ENCODE measurements at places on chromosomes 12 and 14.
A peak's percentile ranks its signal among the peaks of the same experiment; 100 is the strongest.

GRCh38 chr12:31984806-31985591 lies 25.8 kb downstream of the RESF1 start:
- no peak for DNase-seq

- no peak for DNase-seq
Measured at GRCh38 chr12:122067966-122068365, 10.6 kb upstream of the MLXIP start.

DNA sequence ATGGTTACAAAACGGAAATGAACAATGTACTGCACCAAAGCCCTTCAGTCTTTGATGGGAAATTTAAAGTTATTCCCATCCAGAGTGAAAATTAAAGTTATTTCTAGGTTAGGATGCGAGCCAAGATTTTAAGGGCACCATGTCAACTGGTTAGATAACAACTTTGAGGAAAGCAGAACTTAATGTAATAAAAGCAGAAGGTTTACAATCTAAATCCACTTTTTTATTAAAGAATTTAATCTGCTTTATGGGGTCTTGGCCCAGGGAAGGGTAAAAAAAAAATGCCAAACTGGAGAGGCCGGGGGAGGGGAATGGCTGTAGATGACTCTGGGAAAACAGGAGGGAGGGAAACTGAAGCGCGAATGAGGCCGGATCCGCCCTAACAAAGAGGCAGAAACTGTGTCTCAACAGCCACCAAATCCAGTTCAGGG lies 108.2 kb upstream of the ATF7IP start:
- DNase-seq = no peak

DNA sequence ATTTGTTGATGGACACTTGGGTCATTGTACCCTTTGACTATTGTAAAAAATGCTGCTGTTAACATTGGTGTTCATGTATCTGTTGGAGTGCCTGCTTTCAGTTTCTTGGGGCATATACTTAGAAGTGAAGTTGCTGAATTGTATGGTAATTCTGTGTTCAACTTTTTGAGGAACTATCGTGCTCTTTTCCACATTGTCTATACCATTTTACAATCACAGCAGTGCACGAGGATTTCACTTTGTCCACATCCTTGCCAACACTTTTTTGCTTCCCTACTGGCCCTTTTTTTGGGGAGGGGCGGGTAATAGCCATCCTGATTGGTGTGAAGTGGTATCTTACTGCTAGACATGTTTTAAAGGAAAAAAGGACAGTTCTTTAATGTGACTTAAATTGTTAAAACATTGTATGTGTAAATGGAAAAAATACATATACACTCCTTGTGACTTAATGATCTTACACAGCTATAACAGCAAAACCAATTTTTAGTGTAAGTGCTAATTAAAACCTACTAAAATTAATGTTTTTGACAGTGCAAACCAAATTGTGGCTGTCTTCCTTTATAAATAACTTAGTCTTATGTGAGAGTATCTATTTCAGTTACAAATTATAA lies 52.7 kb downstream of the WNK1 start:
- no peak for DNase-seq

GRCh38 chr14:75636100-75636692 lies 24.5 kb downstream of the ERG28 start:
- peak; percentile 52 for DNase-seq

DNA sequence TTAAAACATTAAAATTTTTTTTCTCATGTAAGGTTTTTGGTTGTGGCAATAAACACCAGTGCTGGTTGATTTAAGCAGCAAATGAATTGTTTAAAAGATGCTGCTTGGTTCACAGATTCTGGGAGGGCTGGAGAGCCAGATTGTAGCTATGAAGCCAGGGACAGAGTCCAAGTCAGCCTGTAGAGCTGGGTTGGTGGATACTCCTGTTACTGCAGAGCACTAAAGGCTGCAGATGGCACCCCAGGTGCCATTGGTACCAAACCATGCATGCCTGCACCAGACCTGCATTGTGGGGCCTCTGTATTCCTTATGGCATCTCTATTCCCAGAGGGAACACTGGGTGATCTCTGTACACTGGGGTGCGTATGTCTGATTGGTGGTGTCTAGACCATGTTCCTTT lies 113.3 kb downstream of the SNAPC1 start:
- peak; percentile 34 for DNase-seq

DNA sequence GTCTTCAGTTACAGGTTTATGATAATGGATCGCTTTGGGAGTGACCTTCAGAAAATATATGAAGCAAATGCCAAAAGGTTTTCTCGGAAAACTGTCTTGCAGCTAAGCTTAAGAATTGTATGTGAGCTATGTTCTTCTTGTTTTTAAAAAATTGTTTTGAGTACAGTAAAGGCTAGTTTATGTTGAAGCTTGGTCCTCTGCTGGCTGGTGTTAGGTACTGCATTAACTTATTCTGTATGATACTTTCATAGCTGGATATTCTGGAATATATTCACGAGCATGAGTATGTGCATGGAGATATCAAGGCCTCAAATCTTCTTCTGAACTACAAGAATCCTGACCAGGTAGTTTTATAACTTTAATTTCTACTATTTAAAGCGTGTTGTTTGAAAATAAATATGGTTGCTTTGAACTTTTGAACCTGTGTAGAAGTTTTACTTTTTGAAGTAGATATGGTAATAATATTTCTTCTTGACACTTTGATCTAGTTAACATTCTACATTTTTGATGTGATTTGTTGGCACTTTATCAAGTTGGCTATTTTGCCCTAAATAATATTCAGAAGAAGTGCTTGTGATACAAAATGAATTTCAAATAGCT lies 55.7 kb downstream of the VRK1 start:
- peak; percentile 32 for DNase-seq

GRCh38 chr14:23514644-23514957 lies 37.0 kb downstream of the ZFHX2 start:
- no peak for DNase-seq

DNA sequence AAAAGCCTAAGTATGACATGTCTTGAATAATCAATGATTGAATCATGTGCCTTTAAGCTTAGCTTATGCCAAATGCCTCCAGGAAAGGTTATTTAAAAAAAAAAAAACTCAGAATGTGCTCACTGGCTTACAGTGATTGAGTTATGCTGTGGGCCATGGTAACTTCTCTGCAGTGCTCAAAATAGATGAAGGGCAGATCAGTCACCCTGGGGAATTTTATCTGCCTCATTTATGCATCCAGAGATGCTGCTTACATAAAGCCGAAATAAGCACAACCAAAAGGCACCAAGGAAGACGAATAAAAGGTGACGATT lies 118.7 kb upstream of the MDM1 start:
- no peak for DNase-seq

GRCh38 chr14:91388551-91388975 lies 29.1 kb downstream of the CCDC88C start:
- DNase-seq = no peak

DNA sequence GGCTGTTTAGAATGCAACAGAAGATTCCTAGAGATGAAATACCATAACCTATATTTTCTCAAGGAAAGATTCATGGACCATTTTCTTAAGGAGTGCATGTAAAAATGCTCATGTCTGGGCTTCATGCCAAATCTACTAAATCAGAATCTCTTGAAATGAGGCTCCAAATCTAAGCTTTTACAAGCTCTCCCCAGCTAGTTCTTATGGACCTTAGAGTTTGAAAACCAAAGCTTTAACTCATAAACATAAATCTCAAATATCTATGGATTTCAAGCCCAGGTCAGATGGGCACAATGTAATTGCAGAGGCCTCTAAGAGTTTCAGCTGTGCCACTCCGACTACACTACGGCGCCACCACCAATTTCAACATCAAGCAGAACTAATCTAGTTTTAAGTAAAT lies 117.3 kb upstream of the CAND1 start:
- DNase-seq = no peak

DNA sequence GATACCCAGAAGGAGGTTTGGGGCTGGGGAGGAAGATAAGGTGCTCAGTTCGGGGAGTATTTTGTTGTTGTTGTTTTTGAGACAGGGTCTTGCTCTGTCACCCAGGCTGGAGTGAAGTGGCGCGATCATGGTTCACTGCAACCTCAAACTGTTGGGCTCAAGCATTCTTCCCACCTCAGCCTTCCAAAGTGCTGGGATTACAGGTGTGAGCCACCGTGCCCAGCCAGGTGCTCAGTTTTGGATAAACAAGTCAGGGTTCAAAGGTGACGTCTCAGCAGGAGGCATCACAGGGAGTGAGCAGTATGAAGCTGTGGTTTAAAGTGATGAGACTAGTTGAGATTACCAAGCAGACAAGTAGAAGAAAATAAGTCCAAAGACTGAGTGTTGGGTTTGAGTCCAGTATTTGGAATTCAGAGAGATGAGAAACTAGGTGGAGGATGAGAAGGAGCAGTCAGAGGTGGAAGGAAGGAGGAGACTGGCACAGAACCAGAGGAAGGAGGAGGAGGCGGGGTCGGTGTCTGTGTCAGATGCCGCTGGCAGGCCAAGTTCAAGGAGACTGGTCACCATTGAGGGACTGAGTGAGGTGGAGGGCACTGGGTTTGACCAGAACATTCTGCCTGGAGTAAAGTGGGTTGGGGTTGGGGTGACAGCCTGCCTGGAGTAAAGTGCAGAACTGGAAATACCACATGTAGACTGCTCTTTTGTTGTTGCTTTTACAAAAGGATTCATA lies 16.1 kb downstream of the SLC35E3 start:
- DNase-seq = no peak

DNA sequence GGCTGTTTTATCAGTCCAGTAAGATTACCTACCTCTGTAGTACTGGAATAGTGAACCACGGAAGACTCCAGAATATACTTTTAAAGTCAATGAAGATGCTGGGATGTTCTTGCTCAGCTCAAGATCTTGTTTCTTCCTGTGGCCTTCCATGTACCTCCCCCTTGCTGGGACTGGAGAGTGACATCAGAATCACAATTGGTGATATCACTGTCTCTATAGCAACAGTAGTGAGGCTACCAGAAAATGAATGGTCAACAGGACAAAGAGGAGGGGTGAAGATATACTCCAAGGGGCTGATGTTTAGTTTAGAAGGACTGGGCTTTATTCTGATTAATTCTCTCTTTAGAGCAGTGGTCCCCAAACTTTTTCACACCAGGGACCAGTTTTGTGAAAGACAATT lies 3.8 kb downstream of the AKAP3 start:
- DNase-seq = no peak

GRCh38 chr12:17680220-17680619 lies 409.8 kb downstream of the RERGL start:
- DNase-seq = no peak

DNA sequence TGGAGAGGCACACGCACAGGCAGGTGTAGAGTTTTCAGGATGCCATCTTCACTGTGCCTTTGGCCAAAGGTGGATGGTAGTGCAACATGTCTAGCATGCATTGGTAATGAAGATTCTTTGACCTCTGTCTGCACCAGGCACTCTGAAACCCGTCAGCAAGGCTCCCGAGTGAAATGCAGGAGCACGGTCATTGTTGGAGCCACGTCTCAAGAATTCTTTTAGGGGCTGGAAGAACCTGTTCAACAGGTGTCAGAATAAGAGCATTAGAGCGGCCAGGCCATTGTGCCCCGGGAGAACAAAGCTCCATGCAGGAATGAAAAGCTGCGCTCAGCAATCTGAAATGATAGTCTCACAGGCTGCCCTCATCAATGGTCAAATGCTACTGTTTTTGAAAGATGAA lies 40.2 kb upstream of the DICER1 start:
- no peak for DNase-seq

DNA sequence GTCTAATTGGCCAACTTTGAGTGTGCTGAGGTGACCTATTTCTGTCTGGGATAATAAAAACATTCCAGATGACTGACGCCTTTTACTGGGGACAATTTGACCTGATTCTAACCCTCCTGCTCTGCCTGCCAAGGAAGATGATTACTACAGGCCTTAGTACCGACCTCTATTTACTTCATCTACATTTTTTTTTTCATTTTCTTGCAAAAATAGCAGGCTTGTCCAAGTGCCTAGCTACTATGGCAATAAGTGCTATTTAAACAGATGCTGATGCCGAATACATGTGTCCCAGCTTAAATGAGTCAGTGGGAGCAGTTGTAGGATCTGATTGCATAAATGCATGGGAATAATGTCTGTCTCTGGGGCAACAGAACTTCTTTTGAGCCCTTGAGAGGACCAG lies 254.3 kb downstream of the RGS6 start:
- DNase-seq = no peak

- no peak for DNase-seq
Measured at GRCh38 chr12:67697443-67697842, 48.9 kb downstream of the DYRK2 start.

GRCh38 chr12:50612882-50613281 lies 108.1 kb downstream of the DIP2B start:
- no peak for DNase-seq

DNA sequence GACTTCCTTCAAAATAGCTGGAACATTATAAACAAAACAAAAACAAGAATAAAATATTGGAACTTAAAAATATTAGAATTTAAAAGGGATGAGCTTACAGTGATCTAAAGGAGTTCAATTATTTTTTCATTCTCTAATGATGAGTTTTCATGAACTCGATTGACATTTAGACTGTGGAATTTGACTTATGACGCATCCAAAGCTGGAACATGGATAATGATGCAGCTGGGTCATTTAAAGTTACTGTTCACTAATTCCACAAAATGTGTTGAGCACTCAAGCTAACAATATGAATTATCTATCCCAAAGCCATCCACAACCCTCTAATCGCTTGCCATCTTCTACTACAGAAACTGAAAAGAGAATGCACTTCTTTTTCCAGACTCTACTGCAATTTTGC lies 42.5 kb downstream of the LIN7A start:
- no peak for DNase-seq

GRCh38 chr14:94665121-94665520 lies 52.9 kb downstream of the SERPINA3 start:
- DNase-seq = no peak

DNA sequence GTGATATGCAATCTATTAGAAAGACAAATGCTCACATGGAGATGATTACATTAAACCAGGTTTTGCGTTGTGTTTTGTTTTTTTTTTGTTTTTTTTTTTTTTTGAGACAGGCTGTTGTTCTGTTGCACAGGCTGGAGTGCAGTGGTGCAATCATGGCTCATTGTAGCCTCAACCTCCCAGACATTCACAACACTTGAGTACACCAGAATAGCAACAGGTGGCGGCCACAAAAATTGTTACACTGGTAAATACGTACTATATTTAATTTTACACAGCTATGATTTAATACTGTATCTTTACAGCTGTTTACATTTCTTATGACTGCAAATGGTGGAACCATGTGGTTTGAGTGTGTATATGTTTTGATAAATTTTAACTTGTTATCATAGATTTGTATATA lies 60.0 kb downstream of the SCAF11 start:
- no peak for DNase-seq

GRCh38 chr12:7374423-7375144 lies 69.4 kb downstream of the CD163L1 start:
- peak; percentile 23 for DNase-seq

DNA sequence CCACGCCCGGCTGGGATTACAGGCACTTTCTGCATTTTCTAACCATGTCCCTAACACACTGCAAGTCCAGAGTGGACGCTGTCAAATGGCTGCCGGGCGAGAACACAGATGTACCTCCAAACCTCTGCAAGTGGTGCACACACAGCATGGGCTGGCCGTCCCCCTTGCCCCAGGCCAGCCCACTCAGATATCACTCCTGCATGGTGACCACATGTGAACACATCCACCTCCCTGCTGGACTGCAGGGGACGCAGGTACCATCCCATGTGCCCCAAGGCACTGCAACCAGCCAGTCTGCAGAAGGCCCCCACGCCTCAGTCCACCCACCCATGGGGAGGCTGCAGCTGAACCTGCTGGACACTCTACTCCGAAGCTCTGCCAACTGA lies 14.0 kb downstream of the BRF1 start:
- no peak for DNase-seq

- no peak for DNase-seq
Measured at GRCh38 chr12:131003716-131004045, 50.0 kb downstream of the ADGRD1 start.
